Breast epithelium (tissue), 4 donors: ENCODE measurements at places on chromosomes 2 and 18.

GRCh38 chr2:187982668-187983067 lies 309.0 kb upstream of the GULP1 start:
- no peak overlapping the region for H3K4me3 ChIP-seq
- no peaks in the 10 kb centered on the region for H3K36me3 ChIP-seq
- H3K4me1 ChIP-seq = no peaks in the 10 kb centered on the region
- H3K27ac ChIP-seq = no peak overlapping the region
- no peak for DNase-seq

GRCh38 chr2:237469849-237470248 lies 17.2 kb upstream of the MLPH start:
- H3K4me1 ChIP-seq = peaks cover 7% of the 10 kb centered on the region
- no peak overlapping the region for H3K4me3 ChIP-seq
- no peaks in the 10 kb centered on the region for H3K36me3 ChIP-seq
- no peaks in the 10 kb centered on the region for H3K27me3 ChIP-seq

DNA sequence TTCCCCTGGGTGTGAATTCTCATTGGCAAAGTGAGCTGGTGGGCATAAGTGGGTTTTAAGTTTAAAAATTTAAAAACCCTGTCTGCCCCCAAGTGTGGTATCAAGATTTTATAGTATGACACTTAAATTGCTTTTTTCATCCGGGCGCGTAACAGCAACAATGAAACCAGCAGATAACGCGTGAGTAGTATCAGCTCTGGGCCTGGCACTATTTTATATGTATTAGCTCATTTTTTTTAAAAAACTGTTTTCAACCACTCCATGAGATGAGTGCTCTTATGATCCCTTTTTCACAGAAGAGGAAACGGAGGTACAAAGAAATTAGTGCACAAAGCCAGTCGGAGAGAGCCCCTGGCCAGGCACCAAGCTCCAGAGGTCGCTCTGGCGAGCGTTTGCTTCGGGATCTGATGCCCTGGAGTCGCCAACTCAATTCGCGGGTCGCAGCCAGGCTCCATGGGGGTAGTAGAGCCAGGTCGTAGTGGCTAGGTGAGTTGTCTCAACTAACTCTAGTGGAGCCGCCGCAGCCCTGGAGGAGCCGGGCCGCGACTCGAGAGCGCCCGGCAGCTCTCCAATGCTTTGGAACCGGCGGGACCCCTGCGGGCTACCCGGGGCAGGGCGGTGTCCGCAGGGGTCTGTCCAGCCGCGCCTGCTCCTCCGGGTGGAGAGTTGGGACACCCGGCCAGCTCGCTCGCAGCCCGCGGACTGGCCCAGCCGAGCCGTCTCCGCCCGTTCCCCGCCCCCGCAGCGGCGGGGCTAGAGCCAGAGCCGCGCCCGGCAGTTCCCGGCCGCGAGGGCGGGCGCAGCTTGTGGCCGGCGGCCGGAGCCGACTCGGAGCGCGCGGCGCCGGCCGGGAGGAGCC lies at the start of gene IL1R1:
Gene IL1R1, plus strand, starts transcription at position 777 of the 859 bp plus-strand sequence. CDS start 14,979 bp downstream, outside the sequence.
- H3K4me3 ChIP-seq = peak within 1 kb of the TSS; percentile 86
- H3K27ac ChIP-seq = peak within 1 kb of the TSS; percentile 93
- no peaks in the 10 kb centered on the region for H3K27me3 ChIP-seq

- H3K4me3 ChIP-seq = no peak overlapping the region
- no peaks in the 10 kb centered on the region for H3K36me3 ChIP-seq
- H3K27ac ChIP-seq = peak overlapping the region; percentile 48
- DNase-seq = no peak
Observed at GRCh38 chr2:23425885-23426262, 40.9 kb downstream of the KLHL29 start.

DNA sequence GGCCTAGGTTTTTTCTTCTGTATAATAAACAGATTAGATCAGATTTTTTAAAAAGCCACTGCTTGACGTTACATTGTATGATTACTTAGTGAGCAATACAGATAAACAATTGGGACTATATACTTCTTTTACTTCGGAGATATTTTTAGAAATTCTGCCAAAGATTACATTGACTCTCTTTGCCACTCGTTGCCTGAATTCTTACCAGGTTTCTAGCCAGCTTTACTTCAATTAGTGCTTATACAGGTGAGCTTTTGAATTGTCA lies 156.6 kb downstream of the HAUS1 start:
- no peaks in the 10 kb centered on the region for H3K36me3 ChIP-seq
- H3K27ac ChIP-seq = no peak overlapping the region
- no peak overlapping the region for H3K4me3 ChIP-seq
- no peak for DNase-seq

- no peaks in the 10 kb centered on the region for H3K27me3 ChIP-seq
- no peaks in the 10 kb centered on the region for H3K36me3 ChIP-seq
- DNase-seq = no peak
- H3K4me3 ChIP-seq = no peak overlapping the region
Observed at GRCh38 chr2:206801418-206802189, 36.2 kb downstream of the FASTKD2 start.

DNA sequence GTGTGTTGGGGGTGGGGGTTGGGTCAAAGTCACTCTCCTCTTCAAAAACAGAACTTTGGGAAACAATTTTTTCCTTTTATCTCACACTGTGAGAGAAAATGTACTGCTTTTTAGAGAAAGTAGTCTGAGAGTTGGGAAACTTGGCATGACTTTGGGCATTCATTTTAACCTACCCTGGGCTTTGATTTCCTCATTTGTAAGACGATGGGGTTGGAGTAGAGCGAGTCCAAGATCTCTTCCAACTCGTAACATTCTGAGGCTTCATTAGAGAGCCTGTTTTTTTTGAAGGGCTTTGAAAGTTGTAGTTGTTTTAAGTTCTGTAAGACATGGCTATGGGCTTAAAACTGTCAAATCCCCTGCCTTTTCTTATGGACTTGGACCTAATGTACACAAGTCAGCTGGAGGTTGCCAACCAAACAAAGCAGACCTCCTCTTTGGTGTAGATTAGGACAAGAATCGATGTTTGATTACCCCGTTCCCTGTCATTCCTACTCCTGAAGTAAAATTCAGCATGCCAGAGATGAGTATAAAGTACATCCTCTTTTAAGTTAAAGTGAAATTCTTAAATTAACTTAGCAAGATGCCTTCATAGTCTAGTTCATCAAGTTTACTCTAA lies 8.4 kb downstream of the PHLPP1 start:
- no peaks in the 10 kb centered on the region for H3K27me3 ChIP-seq
- H3K4me1 ChIP-seq = peaks cover 6% of the 10 kb centered on the region
- DNase-seq = no peak
- H3K4me3 ChIP-seq = no peak overlapping the region
- peak overlapping the region; percentile 62 for H3K27ac ChIP-seq
- H3K36me3 ChIP-seq = no peaks in the 10 kb centered on the region

GRCh38 chr2:128622955-128623620 lies 304.4 kb upstream of the HS6ST1 start:
- H3K27me3 ChIP-seq = no peaks in the 10 kb centered on the region
- H3K4me3 ChIP-seq = no peak overlapping the region
- H3K27ac ChIP-seq = no peak overlapping the region
- no peaks in the 10 kb centered on the region for H3K4me1 ChIP-seq
- H3K36me3 ChIP-seq = no peaks in the 10 kb centered on the region
- DNase-seq = no peak

GRCh38 chr2:236985761-236986339 lies 99.8 kb upstream of the COPS8 start:
- no peaks in the 10 kb centered on the region for H3K27me3 ChIP-seq
- no peaks in the 10 kb centered on the region for H3K4me1 ChIP-seq
- no peaks in the 10 kb centered on the region for H3K36me3 ChIP-seq
- H3K27ac ChIP-seq = peak overlapping the region; percentile 86
- H3K4me3 ChIP-seq = no peak overlapping the region
- no peak for DNase-seq

DNA sequence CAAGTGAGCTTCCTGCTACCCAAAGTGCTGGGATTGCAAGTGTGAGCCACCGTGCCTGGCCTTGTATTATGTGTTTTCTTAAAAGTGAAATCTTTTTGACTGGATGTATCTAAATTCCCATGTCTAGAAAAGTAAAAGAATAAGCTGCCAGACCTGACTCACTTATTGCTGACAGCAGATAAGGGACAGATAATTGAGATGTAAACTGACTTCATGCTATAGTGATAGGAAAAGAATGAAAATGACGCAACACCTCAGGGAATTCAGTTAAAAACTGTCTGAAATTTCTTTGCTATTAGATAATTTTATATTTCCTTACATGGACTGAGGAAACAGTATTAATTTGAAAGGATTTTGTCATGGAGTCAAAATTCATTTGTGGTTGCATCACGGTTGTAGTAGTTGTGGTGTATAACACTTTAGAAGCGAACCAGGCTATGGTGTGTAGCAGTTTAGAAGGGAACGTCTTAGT lies 19.4 kb downstream of the TTC27 start:
- no peaks in the 10 kb centered on the region for H3K36me3 ChIP-seq
- no peaks in the 10 kb centered on the region for H3K27me3 ChIP-seq
- no peak overlapping the region for H3K27ac ChIP-seq
- H3K4me1 ChIP-seq = no peaks in the 10 kb centered on the region
- DNase-seq = no peak
- no peak overlapping the region for H3K4me3 ChIP-seq

DNA sequence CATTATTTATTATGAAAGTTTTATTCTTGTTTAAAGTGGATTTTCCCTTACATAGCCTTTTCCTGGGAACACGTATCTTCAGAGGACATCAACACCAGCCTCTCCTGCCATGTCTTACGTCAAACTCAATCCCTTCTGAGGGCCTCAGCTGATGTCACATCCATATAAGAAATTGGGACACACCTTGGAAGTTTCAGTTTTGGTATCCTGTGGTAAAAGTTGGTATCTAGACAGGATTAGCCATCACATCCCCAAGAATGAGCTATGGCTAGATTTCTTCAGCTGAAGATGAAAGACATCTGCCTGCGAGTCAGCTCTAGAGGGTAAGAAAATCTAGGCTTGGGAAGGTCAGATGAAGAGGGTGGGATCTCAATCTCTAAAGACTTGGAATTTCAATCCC lies 75.8 kb upstream of the ZNF516 start:
- H3K4me1 ChIP-seq = no peaks in the 10 kb centered on the region
- no peaks in the 10 kb centered on the region for H3K27me3 ChIP-seq
- H3K36me3 ChIP-seq = no peaks in the 10 kb centered on the region
- no peak for DNase-seq
- no peak overlapping the region for H3K27ac ChIP-seq

DNA sequence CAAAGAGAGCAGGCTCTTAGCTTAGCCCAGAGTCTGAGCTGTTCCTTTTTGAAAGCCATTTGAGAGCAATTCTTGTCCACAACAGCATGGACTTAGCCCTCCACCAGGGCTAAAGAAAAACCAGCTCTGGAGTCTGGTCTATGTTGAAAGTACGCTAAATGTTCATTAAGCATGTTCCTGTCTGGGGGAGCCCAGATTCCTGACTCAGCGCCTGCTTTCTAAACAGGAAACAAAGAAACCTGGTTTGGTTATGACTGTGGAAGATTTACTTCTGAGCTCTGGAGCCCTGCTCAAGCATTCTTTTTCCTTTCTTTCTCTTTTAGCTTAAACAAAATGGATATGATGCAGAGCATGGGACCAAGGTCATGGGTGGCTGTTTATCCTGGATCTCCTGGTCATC lies 279.8 kb downstream of the RBM43 start:
- H3K4me1 ChIP-seq = no peaks in the 10 kb centered on the region
- no peaks in the 10 kb centered on the region for H3K36me3 ChIP-seq
- H3K27me3 ChIP-seq = no peaks in the 10 kb centered on the region
- no peak for DNase-seq
- H3K4me3 ChIP-seq = no peak overlapping the region

GRCh38 chr2:47226923-47227220 lies 71.8 kb upstream of the STPG4 start:
- H3K4me1 ChIP-seq = no peaks in the 10 kb centered on the region
- H3K36me3 ChIP-seq = no peaks in the 10 kb centered on the region
- DNase-seq = no peak
- no peaks in the 10 kb centered on the region for H3K27me3 ChIP-seq

DNA sequence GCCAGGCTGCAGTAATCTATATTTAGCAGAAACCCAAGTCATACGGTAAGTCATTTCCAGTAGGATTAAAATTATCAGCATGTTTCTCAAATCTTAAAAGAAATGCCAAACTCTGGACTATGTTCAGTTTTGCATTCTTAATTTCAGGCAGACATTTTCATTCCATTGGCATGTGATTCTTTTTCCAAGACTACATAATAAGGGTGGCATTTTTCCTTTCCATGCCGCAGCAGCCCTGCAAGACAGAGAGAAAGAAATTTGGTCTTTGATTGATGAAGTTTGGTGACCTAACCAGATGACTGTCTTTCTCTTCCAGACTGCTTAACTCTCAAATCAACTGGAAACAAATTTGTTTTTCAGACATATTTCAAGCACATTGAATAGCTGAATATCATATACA lies 118.1 kb downstream of the FHOD3 start:
- no peaks in the 10 kb centered on the region for H3K4me1 ChIP-seq
- H3K4me3 ChIP-seq = no peak overlapping the region

- H3K36me3 ChIP-seq = no peaks in the 10 kb centered on the region
- no peak overlapping the region for H3K27ac ChIP-seq
- no peaks in the 10 kb centered on the region for H3K27me3 ChIP-seq
- no peaks in the 10 kb centered on the region for H3K4me1 ChIP-seq
- no peak for DNase-seq
Observed at GRCh38 chr18:46253498-46253897, 149.3 kb downstream of the HAUS1 start.

GRCh38 chr2:232776435-232776834 lies at the start of gene KCNJ13:
Gene KCNJ13 (minus strand): TSS chr2:232776565. CDS start chr2:232771362, 5,203 bp downstream.
- no peak for DNase-seq
- no peaks in the 10 kb centered on the region for H3K4me1 ChIP-seq
- H3K27me3 ChIP-seq = no peaks in the 10 kb centered on the region
- H3K4me3 ChIP-seq = no peak within 1 kb of the TSS

DNA sequence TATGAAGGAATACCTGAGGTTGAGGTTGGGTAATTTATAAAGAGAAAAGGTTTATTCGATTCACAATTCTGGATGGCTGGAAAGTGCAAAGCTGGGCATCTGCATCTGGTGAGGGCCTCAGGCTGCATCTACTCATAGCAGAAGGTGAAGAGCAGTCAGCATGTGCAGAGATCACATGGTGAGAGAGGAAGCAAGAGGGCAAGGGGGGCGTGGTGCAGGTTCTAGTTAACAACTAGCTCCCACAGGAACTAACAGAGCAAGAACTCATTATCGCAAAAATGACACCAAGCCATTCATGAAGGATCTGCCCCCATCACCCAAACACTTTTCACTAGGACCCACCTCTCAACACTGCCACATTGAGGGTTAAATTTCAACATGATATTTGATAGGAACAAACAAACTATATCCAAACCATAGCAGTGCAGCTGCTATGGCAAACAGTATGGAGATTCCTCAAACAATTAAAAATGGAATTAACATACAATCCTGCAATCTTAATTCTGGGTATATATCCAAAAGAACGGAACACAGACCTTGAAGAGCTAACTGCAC lies 72.8 kb upstream of the LDLRAD4 start:
- no peaks in the 10 kb centered on the region for H3K4me1 ChIP-seq
- H3K27me3 ChIP-seq = no peaks in the 10 kb centered on the region
- H3K36me3 ChIP-seq = no peaks in the 10 kb centered on the region
- no peak overlapping the region for H3K4me3 ChIP-seq
- no peak for DNase-seq
- no peak overlapping the region for H3K27ac ChIP-seq
